ENCODE measurements at places on chromosomes 13 and 19.

DNA sequence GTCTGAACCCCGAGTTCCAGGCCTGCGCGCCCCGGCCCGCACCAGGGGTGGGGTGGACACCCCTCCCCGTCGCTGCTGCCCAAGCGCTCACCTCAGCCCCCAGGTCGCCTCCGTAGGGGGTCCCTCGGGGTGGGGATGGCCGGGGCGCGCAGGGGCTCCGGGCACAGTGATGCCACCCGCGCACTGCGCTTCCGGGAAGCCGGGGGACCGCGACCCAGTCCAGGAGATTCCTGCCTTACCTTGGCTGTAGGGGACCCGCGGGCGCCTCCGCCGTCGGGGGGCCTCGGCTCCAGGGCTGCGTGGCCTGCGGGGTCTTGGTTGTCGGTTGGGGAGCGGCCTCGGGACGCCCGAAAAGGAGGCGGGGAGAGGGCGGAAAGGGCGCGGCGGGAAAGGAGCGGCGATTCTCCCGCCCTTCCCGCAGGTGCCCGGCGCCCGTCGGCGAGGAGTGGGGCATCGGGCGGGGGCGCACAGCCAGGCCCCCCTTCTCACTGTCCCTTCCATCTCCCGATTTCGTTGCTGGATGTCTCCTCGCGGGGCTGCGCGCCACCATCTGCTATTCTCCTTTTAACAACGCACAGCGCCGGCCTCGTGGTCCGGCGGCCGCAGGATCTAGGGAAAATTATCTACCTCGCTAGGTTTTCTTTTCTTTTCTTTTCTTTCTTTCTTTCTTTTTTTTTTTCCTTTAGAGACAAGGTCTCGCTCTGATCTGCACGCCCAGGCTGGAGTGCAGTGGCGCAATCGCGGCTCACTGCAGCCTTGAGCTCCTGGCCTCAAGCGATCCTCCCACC is at the start of gene KEAP1:
Gene KEAP1 (minus strand): TSS at position 355 of the 788 bp plus-strand sequence. CDS start 3,323 bp downstream, outside the sequence.
- H3K36me3 ChIP-seq = peaks cover 35% of the 10 kb centered on the region
- H3K4me3 ChIP-seq = peak within 1 kb of the TSS; percentile 91
- no peaks in the 10 kb centered on the region for H3K27me3 ChIP-seq
- H3K27ac ChIP-seq = peak within 1 kb of the TSS; percentile 96
- H3K4me1 ChIP-seq = peaks cover 39% of the 10 kb centered on the region

- H3K27me3 ChIP-seq = peaks cover 76% of the 10 kb centered on the region
- peak overlapping the region; percentile 47 for H3K4me3 ChIP-seq
- peaks cover 10% of the 10 kb centered on the region for H3K4me1 ChIP-seq
- no peaks in the 10 kb centered on the region for H3K36me3 ChIP-seq
These were observed 421 bp upstream of the GPR12 start for GRCh38 chr13:26760832-26761582.

DNA sequence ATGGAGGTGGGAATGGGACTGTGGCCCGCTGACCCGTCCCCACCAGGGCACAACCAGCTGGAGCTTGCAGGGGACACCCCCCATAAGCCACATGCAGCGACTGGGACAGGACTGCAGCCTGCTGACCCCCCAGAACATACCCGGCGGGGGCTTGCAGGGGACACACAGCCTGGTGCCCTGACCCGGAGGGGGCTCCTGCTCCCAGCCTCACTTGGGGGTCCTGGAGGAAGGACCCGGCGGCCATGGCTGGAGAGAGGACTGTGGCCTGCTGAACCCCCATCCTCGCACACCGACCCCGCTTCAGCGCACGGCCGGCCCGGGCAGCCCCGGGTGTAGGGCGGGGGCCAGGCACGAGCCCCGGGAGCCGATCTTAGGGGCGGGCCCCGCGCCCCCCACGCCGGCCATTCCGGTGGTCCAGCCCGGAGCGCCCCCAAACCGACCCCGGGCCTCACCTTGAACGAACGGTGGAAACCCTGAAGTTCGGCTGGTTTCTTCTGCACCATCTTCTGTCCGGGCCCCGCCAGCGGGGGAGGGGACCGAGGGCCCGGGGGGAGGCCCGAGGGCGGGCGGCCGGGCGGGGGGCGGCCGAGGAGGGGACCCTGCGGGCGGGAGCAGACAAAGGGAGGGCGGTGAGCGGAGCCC is 574 bp downstream of the MKNK2 start:
- no peaks in the 10 kb centered on the region for H3K27me3 ChIP-seq
- peak; percentile 57 for DNase-seq
- H3K36me3 ChIP-seq = peaks cover 27% of the 10 kb centered on the region
- peak overlapping the region; percentile 89 for H3K27ac ChIP-seq
- peaks cover 47% of the 10 kb centered on the region for H3K4me1 ChIP-seq

DNA sequence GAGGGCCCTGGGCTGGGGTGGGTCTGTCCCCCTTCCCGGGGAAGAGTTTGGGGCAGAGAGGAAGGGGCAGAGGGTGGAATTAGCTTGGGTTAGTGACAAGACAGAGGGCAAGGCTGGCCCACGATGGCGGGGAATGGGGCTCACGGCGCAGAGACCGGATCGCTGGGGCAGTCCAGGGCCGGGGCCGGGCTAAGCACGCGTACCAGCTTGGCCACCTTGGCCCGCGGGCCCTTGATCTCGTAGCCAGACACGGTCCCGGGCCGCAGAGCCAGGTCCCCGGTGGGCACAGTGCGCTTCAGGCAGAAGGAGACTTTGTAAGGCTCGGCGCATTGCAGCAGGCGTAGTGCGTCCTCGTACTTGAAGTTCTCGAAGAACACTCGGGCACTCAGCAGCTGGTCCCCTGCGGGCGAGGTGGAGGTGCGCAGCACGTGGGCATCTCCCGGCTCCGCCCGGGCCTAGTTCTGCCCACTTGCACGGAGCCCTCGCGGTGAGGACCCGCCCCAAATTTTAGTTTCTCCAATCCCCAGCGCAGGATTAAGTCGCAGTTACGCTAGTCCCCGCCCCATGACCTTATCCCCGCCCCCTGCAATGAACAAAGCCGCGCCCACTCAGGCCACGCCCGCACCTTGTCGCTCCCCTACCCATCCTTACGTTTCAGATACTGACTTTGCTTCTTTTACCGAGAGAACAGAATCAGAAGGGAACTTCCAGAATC is 8.6 kb upstream of the HIPK4 start:
- H3K27ac ChIP-seq = no peak overlapping the region
- H3K27me3 ChIP-seq = no peaks in the 10 kb centered on the region
- DNase-seq = peak; percentile 69
- peaks cover 6% of the 10 kb centered on the region for H3K4me1 ChIP-seq

GRCh38 chr13:81089371-81090157 is 748.6 kb upstream of the SPRY2 start:
- no peak for DNase-seq
- H3K4me1 ChIP-seq = no peaks in the 10 kb centered on the region
- no peaks in the 10 kb centered on the region for H3K36me3 ChIP-seq
- H3K27ac ChIP-seq = no peak overlapping the region
- no peak overlapping the region for H3K4me3 ChIP-seq

DNA sequence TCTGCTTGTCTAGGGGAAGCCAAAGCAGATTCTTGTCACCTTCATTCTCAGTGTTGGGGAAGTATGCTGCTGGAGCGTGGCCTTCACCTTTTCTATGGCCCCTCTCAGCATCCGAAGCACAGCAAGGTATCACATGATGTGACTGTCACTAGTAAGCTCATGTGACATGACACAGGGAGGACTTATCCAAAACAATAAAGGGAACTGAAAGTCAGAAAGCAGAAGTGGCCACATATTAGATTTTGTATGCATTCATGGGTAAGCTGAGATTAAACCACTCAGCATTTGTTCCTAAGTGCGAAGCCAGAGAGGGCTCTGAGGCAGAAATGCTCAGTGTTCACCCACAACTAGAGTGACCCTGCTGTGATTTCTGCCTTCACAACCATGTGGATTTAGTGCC is 72.8 kb upstream of the PCDH8 start:
- H3K4me1 ChIP-seq = no peaks in the 10 kb centered on the region
- H3K36me3 ChIP-seq = no peaks in the 10 kb centered on the region
- H3K4me3 ChIP-seq = no peak overlapping the region
- DNase-seq = no peak
- peaks cover 7% of the 10 kb centered on the region for H3K27me3 ChIP-seq

DNA sequence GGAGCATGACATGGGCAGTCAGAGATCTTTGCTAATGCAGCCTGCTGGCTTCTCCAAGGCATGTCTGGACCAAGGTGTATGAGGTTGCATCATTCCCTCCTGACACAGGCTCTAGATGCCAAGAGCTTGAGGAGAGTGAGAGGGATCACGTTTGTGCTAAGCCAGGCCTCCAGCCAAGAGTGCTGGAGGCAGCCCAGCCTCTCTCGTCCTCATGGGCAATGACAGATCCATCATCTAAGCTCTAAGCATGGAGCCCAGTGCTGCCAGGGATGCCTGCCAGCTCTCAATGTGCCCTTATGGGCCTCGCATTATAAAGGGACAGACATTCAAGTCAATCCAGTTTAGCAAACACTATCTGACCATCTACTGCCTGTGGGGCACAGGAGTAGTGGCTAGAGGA is 136.3 kb upstream of the VSTM2B start:
- H3K4me1 ChIP-seq = no peaks in the 10 kb centered on the region
- no peak overlapping the region for H3K27ac ChIP-seq
- H3K27me3 ChIP-seq = peaks cover 3% of the 10 kb centered on the region
- H3K4me3 ChIP-seq = no peak overlapping the region
- no peak for DNase-seq

DNA sequence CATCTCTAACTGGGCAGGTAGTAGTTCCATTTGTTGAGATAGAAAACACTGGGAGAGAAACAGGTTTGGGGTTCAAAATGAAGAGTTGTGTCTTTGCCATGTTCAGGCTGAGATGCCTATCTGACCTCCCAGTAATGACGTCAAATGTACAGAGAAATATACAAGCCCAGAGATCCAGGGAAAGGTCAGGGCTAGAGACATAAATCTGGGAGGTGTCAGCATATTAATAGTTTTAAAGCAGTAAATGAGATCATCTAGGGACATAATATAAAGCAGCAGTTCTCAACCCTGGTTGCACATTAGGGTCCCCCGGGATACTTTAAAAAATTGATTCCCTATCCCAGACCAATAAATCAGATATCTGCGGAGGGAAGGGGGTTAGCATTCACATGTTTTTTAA is 501.5 kb downstream of the UQCRFS1 start:
- H3K4me3 ChIP-seq = no peak overlapping the region
- H3K36me3 ChIP-seq = no peaks in the 10 kb centered on the region
- peaks cover 2% of the 10 kb centered on the region for H3K27me3 ChIP-seq
- no peak for DNase-seq
- H3K4me1 ChIP-seq = no peaks in the 10 kb centered on the region

DNA sequence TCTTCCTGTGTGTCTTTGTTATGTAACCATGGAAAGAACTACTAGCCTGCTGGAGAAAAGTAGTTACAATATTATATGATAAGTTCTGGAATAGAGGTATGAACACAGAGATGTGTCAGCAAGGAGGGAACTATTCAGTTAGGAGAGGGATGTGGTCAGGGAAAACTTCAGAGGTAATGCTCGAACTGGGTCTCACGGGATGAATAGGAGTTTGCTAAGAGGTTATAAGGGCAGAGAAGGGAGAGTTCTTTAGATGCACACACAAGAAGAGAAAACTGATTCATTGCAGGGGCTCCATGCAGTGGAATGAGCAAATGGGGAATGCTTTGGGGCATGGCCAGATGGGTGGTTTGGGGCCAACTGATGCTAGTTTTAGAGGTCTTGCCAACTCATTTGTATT is 46.0 kb upstream of the SIAH3 start:
- H3K4me1 ChIP-seq = no peaks in the 10 kb centered on the region
- H3K36me3 ChIP-seq = no peaks in the 10 kb centered on the region
- H3K27me3 ChIP-seq = peaks cover 11% of the 10 kb centered on the region
- no peak overlapping the region for H3K27ac ChIP-seq
- no peak overlapping the region for H3K4me3 ChIP-seq
- no peak for DNase-seq

GRCh38 chr19:12779162-12779993 is 4.0 kb upstream of the HOOK2 start:
- peak overlapping the region; percentile 83 for H3K4me3 ChIP-seq
- DNase-seq = no peak
- no peaks in the 10 kb centered on the region for H3K27me3 ChIP-seq
- H3K27ac ChIP-seq = peak overlapping the region; percentile 92
- peaks cover 51% of the 10 kb centered on the region for H3K4me1 ChIP-seq

- no peak overlapping the region for H3K27ac ChIP-seq
- H3K27me3 ChIP-seq = peaks cover 2% of the 10 kb centered on the region
- DNase-seq = no peak
- H3K4me1 ChIP-seq = peaks cover 8% of the 10 kb centered on the region
These were observed 238.5 kb upstream of the STARD13 start for GRCh38 chr13:33524086-33524485.

- no peak overlapping the region for H3K27ac ChIP-seq
- H3K4me1 ChIP-seq = no peaks in the 10 kb centered on the region
- no peak overlapping the region for H3K4me3 ChIP-seq
- DNase-seq = no peak
These were observed 380.8 kb downstream of the KCTD12 start for GRCh38 chr13:76505437-76505836.

DNA sequence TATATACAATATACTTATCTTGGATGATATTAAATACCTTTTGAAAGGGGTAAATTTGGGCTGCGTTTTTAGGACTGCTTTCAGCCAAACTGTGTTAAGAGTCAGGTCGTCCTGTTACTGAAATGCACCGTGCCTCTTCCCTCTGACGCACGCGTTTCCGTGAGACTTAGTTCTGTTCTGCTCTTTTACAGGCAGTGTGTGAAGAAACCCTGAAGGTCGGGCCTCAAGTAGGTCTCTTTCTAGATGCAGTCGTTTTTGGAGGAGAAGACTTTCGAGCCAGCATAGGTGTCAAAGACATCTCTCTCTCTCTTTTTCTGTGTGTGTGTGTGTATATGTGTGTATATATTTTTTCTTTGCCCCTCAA is 107.0 kb downstream of the ZIC5 start:
- H3K36me3 ChIP-seq = peaks cover 11% of the 10 kb centered on the region
- peaks cover 16% of the 10 kb centered on the region for H3K27me3 ChIP-seq
- peaks cover 8% of the 10 kb centered on the region for H3K4me1 ChIP-seq

- no peak overlapping the region for H3K27ac ChIP-seq
- DNase-seq = no peak
- H3K27me3 ChIP-seq = peaks cover 7% of the 10 kb centered on the region
- no peak overlapping the region for H3K4me3 ChIP-seq
These were observed 3.5 kb upstream of the ADM5 start for GRCh38 chr19:49685845-49686332.

GRCh38 chr13:45817833-45818232 is 33.7 kb downstream of the SIAH3 start:
- H3K27me3 ChIP-seq = no peaks in the 10 kb centered on the region
- H3K4me1 ChIP-seq = no peaks in the 10 kb centered on the region
- H3K4me3 ChIP-seq = no peak overlapping the region
- no peak for DNase-seq
